Activated T-cell treated with anti-CD3 and anti-CD28 coated beads, Interleukin-2, amount 50 U/mL, for 72 hours (primary cell): ENCODE measurements at places on chromosomes 12 and 14. TPM values are rescaled to one million over a fixed set of nuclear protein-coding genes. Genes with fewer than 3 reads are reported as not detected.

DNA sequence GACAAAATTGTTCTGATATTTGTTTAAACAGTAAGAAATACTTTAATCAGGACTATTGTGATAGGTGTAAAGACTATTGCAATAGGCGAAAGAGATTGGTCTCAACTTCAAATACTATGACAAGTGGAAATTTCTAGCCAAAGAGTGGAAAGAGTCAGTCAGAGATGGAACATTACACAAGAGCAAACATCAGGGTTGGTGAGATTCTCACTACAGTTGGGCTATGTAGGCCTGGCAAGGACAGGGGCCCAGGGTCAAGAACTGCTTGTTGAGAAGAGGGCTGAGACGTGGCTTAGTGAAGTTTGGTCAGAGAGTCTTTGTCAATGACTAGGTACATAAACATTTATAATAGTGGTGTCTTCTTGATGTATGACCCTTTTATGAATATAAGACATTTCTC lies 19.4 kb downstream of the CAND1 start:
- no peaks in the 10 kb centered on the region for H3K27me3 ChIP-seq
- no peak for DNase-seq
- peak overlapping the region; percentile 31 for H3K27ac ChIP-seq
- H3K4me1 ChIP-seq: peaks cover 41% of the 10 kb centered on the region
- peaks cover 35% of the 10 kb centered on the region for H3K36me3 ChIP-seq
- no peak overlapping the region for H3K4me3 ChIP-seq

DNA sequence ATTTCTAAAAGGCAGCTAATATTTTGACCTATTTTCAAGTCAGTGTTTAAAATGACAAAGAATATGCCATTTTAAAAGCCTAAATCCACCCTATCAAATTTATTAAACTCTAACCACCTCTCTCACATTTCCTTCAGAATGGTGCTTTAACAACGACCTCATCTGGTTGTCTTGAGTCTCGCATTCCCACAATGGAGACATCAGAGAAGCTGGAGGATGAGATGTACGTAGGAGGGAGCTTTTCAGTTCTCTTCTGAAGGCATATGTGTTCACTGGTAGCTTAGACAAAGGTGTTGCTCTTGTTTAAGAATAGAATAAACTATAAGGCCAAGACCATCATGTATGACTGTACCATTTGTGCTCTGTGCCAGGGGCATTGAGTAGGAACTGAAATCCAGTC lies 82.9 kb downstream of the BCL2L14 start:
- no peak overlapping the region for H3K4me3 ChIP-seq
- DNase-seq: no peak
- H3K27ac ChIP-seq: no peak overlapping the region
- H3K27me3 ChIP-seq: no peaks in the 10 kb centered on the region

DNA sequence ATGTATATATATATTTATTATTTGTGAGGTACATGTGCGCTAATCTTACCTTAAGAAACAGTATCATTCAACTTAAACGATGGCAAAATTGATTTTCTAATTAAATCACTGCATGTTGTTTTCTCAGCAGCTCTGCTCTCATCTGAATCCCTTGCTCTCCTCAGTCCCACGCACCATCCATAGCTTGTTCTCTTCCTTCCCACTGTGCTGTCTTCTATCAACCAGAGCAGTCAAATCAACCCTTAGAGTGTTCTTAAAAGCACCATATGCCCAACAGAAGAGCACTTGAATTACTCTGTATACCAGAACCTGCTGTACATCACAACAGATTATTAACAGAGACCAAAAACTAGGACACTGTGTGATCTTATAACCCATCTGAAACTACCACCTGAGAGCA lies 209.4 kb upstream of the G2E3 start:
- no peaks in the 10 kb centered on the region for H3K36me3 ChIP-seq
- peaks cover 12% of the 10 kb centered on the region for H3K27me3 ChIP-seq
- H3K4me1 ChIP-seq: peaks cover 2% of the 10 kb centered on the region
- DNase-seq: no peak
- H3K4me3 ChIP-seq: no peak overlapping the region

DNA sequence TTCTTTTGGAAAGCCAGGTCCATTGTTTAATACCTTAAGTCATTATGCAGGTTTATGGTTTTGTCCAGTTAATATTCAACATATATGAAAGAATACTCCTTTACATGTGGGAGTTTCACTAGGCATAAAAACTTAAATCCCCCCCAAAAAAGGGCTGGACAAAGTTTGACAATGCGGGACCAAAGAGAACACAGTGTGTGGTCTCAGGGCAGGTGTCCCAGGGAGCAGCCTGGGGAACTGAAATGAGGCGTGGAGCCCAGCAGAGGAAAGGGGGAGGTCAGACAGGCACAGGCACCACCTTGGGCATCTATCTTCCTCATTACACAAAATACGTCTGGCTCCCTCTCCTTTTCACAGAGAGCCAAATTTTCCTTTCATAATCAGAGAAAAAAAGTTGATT lies 22.5 kb downstream of the PKP2 start:
- no peak overlapping the region for H3K27ac ChIP-seq
- no peak overlapping the region for H3K4me3 ChIP-seq

GRCh38 chr14:104555430-104556255 lies 23.9 kb upstream of the C14orf180 start:
- no peaks in the 10 kb centered on the region for H3K4me1 ChIP-seq
- no peaks in the 10 kb centered on the region for H3K27me3 ChIP-seq
- H3K4me3 ChIP-seq: no peak overlapping the region
- no peaks in the 10 kb centered on the region for H3K36me3 ChIP-seq

GRCh38 chr14:103894723-103895059 lies 33.6 kb upstream of the TDRD9 start:
- H3K4me3 ChIP-seq: no peak overlapping the region
- H3K4me1 ChIP-seq: no peaks in the 10 kb centered on the region
- no peak overlapping the region for H3K27ac ChIP-seq
- H3K36me3 ChIP-seq: no peaks in the 10 kb centered on the region
- DNase-seq: no peak

- H3K36me3 ChIP-seq: peaks cover 5% of the 10 kb centered on the region
- H3K27me3 ChIP-seq: no peaks in the 10 kb centered on the region
- peak overlapping the region; percentile 91 for H3K27ac ChIP-seq
Observed at GRCh38 chr12:93089805-93090569, 160.9 kb upstream of the EEA1 start.

GRCh38 chr12:124107351-124107750 lies 134.3 kb downstream of the ZNF664 start:
- DNase-seq: no peak
- no peaks in the 10 kb centered on the region for H3K27me3 ChIP-seq
- no peak overlapping the region for H3K27ac ChIP-seq
- H3K4me1 ChIP-seq: no peaks in the 10 kb centered on the region
- no peak overlapping the region for H3K4me3 ChIP-seq

- DNase-seq: no peak
- peaks cover 10% of the 10 kb centered on the region for H3K4me1 ChIP-seq
- H3K27me3 ChIP-seq: peaks cover 32% of the 10 kb centered on the region
- peaks cover 2% of the 10 kb centered on the region for H3K36me3 ChIP-seq
- H3K27ac ChIP-seq: no peak overlapping the region
Observed at GRCh38 chr14:52077256-52077979, 8.6 kb upstream of the NID2 start.

GRCh38 chr12:112422531-112422930 lies 3.8 kb downstream of the PTPN11 start:
- no peak overlapping the region for H3K27ac ChIP-seq
- H3K27me3 ChIP-seq: no peaks in the 10 kb centered on the region
- no peak for DNase-seq
- H3K4me3 ChIP-seq: no peak overlapping the region

DNA sequence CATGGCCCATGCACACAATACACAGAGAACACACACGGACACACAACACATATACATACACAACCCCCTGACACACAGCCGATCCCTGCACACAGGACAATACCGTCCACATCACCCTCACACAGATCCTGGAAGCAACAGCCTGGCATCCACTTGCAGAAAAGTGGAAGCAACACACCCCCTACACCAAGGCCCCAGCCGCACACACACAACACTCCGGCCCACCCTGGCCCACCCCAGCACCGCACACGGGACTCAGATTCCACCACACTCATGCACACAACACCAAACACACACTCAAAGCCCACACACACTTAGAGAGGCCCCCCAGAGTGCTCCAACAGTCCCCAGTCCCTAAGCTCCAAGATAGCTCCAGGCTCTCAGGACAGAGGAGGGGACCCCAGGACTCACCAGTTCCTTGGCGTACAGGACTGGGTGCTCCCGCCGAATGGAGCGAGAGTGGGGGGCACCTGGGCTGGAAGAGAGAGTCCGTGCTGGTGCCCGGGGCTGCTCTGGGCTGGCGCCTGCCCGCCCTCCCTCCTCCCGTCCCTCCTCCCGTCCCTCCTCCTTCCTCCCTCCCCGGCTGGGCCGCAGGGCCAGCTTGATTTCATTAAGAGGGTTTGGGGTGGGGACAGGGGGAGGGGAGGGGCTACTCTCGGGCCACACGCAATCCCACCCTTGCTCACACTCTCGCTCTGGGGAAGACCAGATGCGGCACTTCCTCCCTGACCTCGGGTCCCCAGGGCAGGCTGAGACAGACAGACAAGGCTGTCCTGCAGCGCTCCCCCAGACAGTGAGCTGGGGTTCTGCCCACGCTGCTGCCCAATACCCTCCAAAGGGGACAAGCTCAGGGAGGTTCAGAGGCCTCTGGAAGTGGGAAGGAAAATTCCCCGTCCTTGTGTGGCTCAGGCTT lies at the start of gene TMEM119:
TMEM119 (minus strand) TSS at position 526 of the 913 bp plus-strand sequence. CDS start 5,701 bp downstream, outside the sequence.
- DNase-seq: no peak
- H3K27ac ChIP-seq: no peak within 1 kb of the TSS
- H3K27me3 ChIP-seq: no peaks in the 10 kb centered on the region

GRCh38 chr12:47828008-47828975 lies 8.6 kb upstream of the HDAC7 start:
- H3K27ac ChIP-seq: peak overlapping the region; percentile 71
- no peaks in the 10 kb centered on the region for H3K36me3 ChIP-seq
- no peak for DNase-seq
- no peaks in the 10 kb centered on the region for H3K27me3 ChIP-seq
- H3K4me1 ChIP-seq: peaks cover 95% of the 10 kb centered on the region
- peak overlapping the region; percentile 75 for H3K4me3 ChIP-seq

DNA sequence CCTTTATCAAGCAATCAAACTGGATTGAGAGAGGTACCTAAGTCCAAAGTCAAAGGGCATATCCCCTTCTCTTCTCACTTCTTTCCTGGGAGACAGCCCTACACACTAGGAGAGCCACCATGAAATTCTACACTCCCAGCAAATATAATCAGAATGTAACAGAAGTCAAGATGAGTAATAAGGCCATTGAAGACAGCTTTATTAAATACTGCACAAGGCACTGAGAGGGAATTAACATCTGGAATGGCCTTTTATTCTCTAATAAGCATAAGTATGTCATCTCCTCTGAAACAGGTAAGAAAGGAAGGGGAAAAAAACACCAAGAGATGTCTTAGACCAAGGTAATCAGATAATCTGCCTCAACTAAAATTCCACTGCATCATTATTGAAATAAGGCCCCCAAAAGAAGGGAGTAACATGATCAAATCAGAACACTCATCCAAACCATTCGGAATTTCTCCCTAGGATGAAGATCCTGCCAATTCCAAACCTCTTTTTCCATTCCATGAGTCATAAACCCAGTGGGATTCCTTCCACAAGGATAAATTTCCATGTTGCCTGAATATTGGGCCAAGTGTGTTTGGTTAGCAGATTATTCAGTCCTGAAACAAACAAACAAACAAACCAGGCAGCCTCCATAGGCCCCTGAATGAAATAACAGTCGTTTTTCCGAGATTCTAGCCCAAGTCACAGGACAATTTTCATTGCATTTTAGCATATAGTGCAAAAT lies 19.9 kb downstream of the SLC35F4 start:
- H3K4me1 ChIP-seq: no peaks in the 10 kb centered on the region
- no peaks in the 10 kb centered on the region for H3K36me3 ChIP-seq

GRCh38 chr12:12349711-12350665 lies at the start of gene MANSC1:
Gene MANSC1, minus strand, starts transcription at chr12:12350242. Its CDS starts 6,928 bp downstream, at chr12:12343314.
- H3K36me3 ChIP-seq: no peaks in the 10 kb centered on the region
- peaks cover 32% of the 10 kb centered on the region for H3K4me1 ChIP-seq
- H3K4me3 ChIP-seq: peak within 1 kb of the TSS; percentile 72
- DNase-seq: peak; percentile 58
- H3K27ac ChIP-seq: no peak within 1 kb of the TSS
- H3K27me3 ChIP-seq: no peaks in the 10 kb centered on the region

DNA sequence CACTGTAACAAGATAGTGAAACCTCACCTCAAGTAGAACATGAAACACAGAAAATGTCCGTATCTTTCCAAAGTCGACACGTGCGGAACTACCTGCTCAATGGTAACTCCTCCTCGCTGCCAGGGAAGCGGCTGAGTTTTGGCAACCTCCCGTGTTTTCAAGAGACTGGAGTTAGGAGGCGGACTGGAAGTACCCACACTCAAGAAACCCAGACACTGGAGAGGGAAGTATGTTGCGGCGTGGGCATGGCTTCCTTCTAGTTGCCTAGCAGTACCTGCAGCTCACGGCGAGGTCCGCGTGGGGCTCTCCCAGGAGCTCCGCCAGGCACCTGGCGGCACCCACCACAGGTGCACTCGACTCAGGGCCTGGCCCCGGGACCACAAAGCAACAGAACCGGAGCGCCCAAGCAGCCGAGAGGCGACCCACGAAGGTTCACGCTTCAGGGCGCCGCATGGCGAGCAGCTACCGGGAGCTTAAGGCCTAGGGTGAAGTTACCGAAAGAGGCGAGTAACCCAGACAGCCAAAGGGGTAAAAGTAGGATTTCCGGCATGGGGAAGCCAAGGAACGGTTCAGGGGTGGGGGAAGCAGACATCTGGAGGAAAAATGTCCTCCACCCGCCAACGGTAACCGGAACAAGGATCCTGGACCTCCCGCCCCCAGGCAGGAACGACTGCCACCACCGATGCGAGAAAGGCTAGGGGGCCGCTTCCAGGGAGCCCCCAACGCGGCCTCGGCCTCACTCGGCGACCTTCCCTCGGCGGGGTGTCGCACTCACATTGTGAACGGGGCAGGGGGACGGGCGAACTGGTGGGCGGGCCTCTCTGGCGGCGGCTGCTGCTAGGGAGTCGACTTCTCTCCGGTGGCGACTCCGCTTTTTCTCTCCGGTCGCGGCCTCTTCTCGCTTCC lies 608 bp downstream of the PTGES3 start:
- H3K27ac ChIP-seq: peak overlapping the region; percentile 98

- peaks cover 24% of the 10 kb centered on the region for H3K27me3 ChIP-seq
- no peak overlapping the region for H3K27ac ChIP-seq
- DNase-seq: no peak
- H3K36me3 ChIP-seq: no peaks in the 10 kb centered on the region
- H3K4me1 ChIP-seq: no peaks in the 10 kb centered on the region
Observed at GRCh38 chr12:108400481-108400880, 61.4 kb upstream of the CMKLR1 start.

DNA sequence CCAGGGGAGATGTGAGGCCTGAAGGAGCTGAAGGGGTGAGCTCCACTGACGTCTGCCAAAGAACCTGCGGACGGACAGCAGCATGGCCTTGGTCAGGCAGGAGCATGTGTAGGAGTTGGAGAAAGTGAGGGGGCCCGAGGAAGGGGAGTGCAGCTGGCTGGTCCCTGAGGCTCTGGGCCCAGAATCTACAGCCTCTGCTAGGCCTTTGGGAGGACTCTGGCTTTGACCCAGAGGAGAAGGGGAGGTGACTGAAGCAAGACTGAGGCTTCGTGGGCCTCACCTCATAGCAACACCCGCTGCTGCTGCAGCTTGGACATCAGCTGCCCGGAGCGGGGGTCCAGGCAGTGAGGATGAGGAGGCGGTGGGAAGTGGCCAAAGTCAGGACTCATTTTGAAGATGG lies 216.6 kb upstream of the FKBP4 start:
- no peaks in the 10 kb centered on the region for H3K4me1 ChIP-seq
- no peak for DNase-seq

GRCh38 chr12:77940567-77940966 lies 109.9 kb downstream of the NAV3 start:
- H3K27me3 ChIP-seq: no peaks in the 10 kb centered on the region
- no peak overlapping the region for H3K27ac ChIP-seq
- no peaks in the 10 kb centered on the region for H3K36me3 ChIP-seq

TESPA1 gene
- total RNA-seq: 86.5 TPM

AKAP3 gene
- total RNA-seq: 7.7 TPM

SPIC gene
- not detected for total RNA-seq

SLC15A4 gene
- 19.4 TPM for total RNA-seq

CCDC60 gene
- not detected for total RNA-seq

PLA2G1B gene
- not detected for total RNA-seq

VSIG10 gene
- total RNA-seq: 4.5 TPM
